Glutamatergic neuron (in vitro differentiated cells): ENCODE measurements at places on chromosomes 4 and X. TPM values are rescaled to one million over a fixed set of nuclear protein-coding genes. Genes with fewer than 3 reads are reported as not detected.

PDZD4 gene
- 41.8 TPM for total RNA-seq

DNA sequence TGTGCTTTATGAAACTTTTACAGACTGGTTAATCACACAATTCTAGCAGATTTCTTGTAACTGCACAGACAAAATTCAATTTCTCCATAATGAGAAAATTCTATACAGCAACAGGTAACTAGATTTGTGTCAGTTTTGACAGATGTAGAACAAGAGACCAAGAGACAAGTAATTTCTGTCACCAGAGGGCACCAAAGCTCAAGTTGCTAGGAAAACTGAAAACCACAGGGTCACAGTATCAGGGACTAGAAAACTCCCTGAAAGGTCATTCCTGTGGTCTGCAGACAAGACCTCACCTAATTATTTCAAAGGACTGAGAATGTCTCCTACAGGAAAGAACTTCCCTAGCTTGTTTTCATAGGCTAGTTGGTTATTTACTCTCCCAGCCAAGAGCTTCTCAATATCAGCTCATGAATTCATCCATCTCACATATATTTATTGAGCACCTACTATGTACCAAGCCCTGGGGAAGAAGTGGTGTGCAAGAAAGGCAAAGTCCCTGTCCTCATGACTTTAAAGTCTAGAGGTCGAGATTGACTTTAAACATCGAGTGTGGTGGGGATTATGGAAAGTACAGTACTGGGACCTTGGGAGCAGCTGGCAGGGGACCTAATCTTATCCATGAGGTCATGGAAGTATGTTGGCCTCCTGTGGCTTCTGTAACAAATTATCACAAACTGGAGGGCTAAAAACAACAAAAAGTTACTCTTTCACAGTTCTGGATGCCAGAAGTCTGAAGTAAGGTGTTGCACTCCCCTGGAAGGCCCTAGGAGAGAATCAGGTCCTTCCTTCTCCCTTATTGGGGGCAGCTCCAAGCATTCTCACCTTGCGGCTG lies 47.8 kb upstream of the SETD7 start:
- no peak for DNase-seq

GRCh38 chrX:129876771-129877305 lies 29.1 kb upstream of the UTP14A start:
- no peak for DNase-seq

SRD5A3 gene
- total RNA-seq, result 12.7 TPM

GPRASP1 gene
- total RNA-seq, result 9.8 TPM

UCP1 gene
- total RNA-seq, result not detected

GRCh38 chr4:19772581-19772980 lies 479.1 kb upstream of the SLIT2 start:
- DNase-seq, result no peak
